ENCODE measurements at places on chromosomes 6 and 20. TPM values are rescaled to one million over a fixed set of nuclear protein-coding genes. Genes with fewer than 3 reads are reported as not detected.

DNA sequence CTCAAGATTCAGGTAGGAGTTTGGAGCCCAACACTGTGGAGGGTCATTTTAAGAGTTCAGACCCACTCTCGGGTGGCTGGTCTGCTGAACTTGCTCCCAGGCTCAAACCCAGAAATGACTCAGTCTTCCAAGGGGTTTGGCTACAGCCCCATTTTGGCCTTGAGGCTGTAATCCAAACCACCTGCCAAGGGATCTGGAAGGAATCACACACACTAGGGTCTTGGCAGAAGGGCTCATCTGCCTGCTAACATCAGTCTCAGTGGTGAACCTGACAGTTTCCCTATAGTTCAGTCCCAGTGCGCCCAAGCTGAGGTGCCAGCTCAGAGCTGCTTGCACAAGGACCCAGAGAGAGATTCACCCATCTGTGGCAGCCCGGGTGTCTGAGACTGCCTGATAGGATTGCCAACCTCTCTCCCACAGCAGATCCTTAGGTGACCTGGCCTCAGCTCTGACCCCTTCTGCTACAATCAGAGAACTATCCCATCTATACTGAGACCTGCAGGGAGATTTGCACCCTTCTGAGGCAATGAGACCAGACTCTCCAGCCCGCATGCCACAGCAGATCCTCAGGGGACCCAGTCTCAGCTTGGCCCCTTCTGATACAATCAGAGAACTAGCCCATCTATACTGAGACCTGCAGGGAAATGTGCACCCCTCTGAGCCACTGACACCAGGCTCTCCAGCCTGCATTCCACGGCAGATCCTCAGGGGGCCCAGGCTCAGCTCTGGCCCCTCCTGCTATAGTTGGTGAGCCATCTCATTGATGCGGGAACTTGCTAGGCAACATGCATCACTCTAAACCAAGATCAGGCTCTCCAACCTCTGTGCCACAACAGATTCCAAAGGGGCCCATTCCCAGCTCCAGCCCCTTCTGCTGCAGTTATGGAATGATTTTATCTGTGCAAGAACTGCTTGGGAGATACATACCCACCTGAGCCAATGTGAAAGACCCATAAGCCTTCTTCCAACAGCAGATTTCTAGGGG is 48.2 kb downstream of the THBS2 start:
- no peak for DNase-seq

DNA sequence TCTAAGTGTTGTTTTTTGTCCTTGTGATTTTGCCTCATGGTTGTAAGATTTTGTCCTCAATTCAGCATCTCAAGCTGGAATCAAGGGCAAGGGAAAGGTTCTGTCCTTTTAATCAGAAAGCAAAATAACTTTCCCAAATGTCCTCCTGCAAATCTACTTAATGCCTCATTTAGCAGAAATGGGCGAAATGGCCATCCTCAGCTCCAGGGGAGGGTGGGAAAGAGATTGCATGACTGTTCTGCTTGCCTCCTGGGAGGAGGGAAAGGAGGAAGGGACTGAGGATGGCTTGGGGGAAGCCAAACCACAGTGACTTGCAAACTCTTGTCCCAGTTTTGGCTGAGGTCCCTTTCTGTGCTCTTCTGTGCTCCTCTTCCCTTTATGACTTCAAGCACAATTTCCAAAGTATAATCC is 43.4 kb downstream of the TNFAIP3 start:
- DNase-seq = no peak

DNA sequence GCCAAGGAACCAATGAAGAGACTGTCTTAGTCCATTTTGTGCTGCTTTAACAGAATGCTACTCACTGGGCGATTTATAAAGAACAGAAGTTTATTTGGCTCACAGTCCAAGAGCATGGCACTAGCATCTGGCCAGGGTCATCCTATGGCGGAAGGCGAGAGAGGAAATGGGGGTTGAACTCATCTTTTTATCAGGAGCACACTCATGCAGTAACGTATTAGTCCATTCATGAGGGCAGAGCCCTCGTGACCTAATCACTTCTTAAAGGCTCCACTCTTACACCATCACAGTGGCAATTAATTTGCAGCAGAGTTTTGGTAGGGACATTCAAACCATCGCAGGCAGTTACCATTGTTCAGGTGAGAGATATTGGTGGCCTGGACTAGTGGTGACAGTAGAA is 8.5 kb downstream of the ARFGEF2 start:
- no peak for DNase-seq

GRCh38 chr6:70563530-70563929 is 3.2 kb upstream of the SDHAF4 start:
- DNase-seq = no peak

DNA sequence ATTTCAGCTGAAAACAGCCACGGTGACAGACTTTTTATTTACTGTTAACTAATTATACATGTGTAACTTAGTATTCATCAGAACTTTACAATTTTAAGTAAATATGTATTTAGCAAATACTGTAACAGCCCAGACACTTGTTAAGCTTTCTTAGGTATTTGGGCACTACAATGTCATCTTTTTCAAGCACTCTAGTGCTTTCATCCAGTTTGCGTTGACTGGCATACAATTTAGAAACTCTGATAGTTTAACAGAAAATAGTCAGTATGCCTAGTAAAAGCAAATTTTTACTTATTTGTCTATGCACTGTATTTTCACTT is 10.6 kb downstream of the RBM39 start:
- DNase-seq = no peak

Gene GSTA3
- not detected for total RNA-seq

- no peak for DNase-seq
These were observed 55.2 kb upstream of the TAGAP start for GRCh38 chr6:159099961-159100360.

DNA sequence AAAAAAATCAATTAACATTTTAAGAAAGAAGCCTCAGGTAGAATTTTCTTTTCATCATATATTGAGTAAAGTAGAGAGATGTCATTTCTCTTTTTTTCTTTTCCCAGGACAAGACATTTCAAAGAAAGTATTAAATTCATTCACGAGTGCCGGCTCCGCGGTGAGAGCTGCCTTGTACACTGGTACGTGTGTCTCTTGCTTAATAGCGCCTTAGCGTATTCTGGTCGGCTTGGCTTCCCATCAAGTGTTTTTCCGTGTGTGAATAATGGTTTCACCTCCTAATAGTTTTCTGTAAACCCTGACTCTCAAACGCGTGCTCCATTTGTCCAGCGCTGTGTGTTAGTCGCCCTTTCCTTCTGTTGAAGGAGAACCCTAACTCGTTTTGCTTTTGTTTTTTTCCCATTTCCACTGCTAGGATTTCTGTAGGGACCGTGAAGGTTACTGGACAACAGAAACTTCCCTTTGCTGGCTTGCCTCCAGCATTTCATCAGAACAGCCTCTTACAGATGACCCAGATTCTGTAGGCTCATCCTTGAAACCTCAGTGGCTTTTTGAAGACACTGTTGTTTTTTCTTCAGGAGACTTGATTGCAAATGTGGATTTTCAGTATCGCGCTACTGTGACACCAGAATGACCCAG is 45.7 kb upstream of the IRF4 start:
- no peak for DNase-seq

Gene SLC4A11
- 1.3 TPM for total RNA-seq

DNA sequence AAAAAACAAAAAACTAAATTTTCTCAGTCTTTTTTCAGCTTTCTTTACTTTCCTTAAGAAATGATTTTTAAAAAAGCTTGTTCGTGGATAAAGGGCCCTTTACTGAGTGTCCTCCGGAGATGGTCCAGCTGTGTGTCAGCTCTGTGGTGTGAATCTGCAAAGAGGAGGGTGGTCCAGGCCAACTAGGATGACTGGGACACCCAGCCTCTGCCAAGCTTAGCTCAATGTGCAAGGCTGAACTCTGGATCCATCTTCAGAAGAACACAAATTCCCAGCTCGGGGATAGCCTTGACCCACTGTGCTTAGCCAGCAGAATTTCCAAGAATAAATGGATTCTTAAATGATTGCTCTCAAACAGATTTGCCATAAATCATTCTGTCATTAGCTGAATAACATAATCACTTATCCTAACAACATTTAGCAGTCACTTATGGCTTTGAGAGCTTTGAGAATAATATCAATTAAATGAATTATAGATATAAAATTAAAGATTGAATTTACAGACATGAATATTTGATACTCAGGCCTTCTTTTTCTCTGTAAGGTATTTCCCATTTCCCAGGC is 14.2 kb upstream of the CALHM5 start:
- DNase-seq = no peak

- DNase-seq = no peak
These were observed 171.1 kb downstream of the SOD2 start for GRCh38 chr6:159521962-159522361.

Gene SLC22A1
- total RNA-seq = 0.56 TPM

DNA sequence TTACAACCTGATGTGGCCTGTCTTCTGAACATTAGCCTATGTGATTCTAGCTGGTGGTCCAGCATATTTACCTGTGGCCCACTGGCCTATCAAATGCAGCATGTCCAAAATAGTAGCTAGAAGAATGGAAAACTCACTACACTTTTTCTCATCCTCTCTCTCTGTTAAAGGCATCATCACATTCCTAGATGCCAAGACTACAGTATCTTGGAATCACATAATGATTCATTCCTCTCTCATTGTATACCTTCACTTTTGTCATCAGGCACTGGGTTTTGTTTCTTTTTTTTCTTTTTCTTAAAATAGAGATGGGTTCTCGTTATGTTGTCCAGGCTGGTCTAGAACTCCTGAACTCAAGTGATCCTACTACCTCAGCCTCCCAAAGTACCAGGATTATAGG is 45.0 kb downstream of the FAM83B start:
- DNase-seq = no peak

Gene AGPAT1
- total RNA-seq = 48.6 TPM

GRCh38 chr6:105430685-105431084 is 27.8 kb upstream of the PREP start:
- DNase-seq = no peak

GRCh38 chr6:147029923-147030322 is 174.3 kb upstream of the STXBP5 start:
- no peak for DNase-seq

- DNase-seq = no peak
These were observed 258.9 kb downstream of the KIF16B start for GRCh38 chr20:16314320-16314719.

Gene MAVS
- total RNA-seq = 27.3 TPM

GRCh38 chr20:48530957-48531356 is 296.8 kb downstream of the PREX1 start:
- DNase-seq = no peak

DNA sequence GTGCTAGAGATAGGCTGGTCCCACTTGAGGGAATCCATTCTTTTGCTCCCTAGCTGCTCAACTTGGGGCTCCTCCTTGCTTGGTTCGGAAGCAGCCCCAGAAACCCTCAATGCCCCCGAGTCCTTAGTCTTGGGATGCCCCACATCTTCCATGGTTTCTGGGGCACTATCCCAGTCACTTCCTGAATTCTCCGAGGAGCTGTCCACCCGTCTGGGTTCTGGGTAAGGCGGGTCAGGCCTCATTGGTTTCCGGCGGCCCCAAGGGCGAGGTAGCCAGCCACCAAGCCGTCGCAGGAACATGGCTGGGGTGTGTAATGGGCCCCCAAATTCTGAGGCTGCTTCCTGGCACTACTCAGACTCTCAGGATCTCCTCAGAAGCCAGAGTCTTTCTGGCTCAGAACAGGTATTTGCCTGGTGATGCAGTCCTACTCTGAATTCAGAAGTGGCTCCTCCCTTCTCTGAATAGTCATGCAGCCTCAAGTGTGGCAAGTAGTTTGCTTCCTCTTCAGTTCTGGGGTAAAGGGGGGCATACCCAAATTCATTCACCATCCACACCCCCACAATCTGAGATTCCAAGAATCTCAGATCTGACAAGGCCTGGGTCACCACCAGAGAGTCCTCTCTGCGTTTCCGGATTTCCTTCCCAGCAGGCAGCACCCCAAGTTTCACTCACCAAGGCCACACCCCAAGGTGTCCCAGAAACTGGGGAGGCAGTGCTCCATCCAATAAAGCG is 763 bp downstream of the C6orf47 start:
- DNase-seq = peak; percentile 56

DNA sequence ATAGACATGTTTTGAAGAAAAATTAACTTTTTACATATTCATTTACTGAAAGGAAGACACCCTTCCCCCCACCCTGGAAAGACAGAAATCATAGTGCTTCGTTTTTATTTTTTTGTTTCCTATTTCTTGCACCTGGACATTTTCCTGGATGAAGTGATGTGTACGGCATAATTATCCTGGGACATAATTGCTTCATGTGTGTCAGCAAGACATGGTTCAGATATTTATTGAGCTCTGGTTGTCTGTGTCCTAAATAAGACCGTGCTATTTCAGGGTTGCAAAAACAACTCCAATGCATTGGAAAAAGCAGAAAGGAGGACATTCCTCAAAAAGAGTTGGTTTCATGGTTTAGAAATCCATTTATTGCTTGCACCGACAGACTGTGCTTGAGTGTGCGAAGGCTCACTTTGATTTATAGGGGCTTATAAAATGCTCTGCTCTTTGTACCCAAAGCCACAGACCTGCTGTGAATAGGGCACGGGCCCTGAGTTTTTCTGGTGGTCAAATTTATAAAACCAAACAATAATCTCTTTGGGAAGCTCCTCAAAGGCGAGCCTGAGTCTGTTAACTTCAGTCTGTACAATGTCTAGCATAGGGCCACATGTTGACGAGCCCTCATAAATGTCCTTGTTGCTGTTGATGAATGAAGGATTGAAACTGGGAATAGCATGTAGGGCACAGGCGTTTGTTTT is 179.5 kb downstream of the SOX4 start:
- no peak for DNase-seq

GRCh38 chr6:109760208-109760607 is 69.1 kb downstream of the FIG4 start:
- DNase-seq = peak; percentile 56

All from HT-29 (cell line).